ENCODE measurements at places on chromosomes 1 and 21.

DNA sequence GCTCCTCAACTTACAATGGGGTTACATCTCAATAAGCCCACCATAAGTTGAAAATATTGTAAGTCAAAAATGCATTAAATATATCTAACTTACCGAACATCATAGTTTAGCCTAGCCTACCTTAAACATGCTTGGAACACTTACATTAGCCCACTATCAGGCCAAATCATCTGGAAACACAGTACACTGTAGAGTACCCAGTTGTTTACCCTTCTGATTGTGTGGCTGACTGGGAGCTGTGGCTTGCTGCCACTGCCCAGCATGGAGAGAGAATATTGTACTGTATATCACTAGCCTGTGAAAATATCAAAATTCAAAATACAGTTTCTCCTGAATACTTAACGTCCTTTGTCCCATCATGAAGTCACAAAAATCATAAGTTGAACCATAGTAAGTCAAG, 40.4 kb upstream of the FRRS1 start:
- peak; percentile 14 for DNase-seq

DNA sequence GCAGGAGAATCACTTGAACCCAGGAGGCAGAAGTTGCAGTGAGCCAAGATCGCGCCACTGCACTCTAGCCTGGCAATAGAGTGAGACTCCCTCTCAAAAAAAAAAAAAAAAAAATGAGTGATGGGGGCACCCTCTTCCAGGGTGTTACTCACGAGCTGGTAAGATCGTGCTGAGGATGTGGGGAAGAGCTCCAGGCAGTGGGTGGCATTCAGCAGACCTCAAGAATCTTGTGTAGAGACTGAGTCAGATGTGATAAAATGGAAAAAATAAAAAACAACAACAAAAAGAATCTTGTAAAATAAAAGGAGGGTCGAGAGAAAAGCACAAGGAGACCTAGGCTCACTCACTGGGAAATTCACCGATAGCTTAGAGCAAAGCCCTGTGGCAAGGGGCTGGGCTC, 38.5 kb downstream of the EPHA2 start:
- no peak for DNase-seq

GRCh38 chr1:221559911-221560310, 182.0 kb downstream of the DUSP10 start:
- DNase-seq, result no peak

DNA sequence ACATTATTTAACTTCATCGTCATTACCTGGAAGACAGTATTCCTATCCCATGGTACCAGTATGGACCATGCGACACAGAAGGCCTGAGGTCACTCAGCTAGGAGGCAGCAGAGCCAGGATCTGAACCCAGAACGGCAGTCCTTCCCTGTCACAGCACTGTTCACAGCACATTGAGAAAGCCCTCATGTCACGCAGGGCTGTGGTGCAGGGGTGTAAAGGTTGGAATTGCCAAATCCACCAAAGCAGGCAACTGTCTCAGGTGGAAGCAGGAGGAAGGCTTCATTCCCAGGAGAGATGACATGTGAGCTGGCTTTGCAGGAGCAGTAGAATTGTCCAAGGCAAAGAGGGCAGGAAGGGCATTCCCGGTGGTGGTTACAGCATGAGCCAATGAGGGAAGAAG, 9.9 kb upstream of the TTC22 start:
- no peak for DNase-seq

GRCh38 chr21:15874615-15875014, 144.8 kb downstream of the USP25 start:
- no peak for DNase-seq

DNA sequence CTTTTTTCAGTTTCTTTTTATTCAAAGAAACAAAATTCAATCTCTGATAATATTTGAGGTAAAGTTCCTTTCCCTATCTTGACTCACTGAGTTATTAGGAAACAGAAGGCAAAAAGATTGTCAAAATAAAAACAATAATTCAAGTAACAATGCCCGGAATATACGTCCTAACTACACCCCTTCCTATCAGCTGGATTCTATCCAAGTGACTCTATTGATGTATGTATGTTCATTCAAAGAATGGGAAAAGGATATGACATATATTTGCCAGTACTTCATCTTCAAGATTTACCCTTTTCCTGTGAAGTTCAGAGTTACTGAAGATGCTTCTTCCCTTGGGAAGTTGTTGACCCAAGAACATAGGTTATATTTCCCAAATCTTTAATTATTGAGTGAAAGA, 13.7 kb downstream of the SPRTN start:
- no peak for DNase-seq

DNA sequence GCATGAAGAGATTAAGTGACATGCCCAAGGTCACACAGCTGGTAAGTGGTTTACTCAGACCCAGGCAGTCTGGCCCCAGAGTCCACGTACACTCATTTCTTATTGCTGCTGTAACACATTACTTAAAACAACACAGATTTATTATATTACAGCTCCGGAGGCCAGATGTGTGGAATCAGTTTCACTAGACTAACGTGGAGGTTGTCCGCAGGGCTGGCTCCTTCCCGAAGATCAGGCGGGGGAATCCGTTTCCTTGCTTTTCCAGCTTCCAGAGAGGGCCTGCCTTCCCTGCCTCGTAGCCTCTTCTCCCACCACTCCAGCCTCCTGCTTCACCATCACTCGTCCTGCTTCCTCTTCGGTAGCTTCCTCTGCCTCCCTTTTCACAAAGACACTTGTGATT, 81.2 kb downstream of the KCNN3 start:
- DNase-seq, result no peak

Measured in T47D (cell line).